ENCODE measurements at places on chromosomes 3 and 15.

DNA sequence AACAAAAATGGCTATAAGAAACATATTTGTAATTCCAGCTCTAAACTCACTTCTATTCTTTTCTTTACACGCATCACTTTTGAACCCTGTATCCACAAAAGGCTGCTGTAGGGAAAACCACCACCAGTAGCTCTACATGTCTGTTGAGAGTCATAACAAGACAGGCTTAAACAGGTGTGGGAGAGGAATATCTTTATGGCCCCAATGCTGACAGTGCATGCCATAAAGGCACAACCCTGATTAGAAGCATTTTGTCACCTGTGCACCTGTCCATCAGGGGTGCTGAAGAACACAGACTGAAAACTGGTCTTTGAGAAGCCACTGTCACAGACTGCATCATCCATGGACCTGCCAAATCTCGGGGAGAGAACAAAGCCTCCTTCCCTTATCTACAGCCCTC, 11.6 kb upstream of the CSPG5 start:
- DNase-seq = no peak

- DNase-seq = no peak
Measured at GRCh38 chr15:73710321-73710720, 26.1 kb downstream of the CD276 start.

- DNase-seq = no peak
Measured at GRCh38 chr3:156691920-156692319, 17.5 kb downstream of the TIPARP start.

DNA sequence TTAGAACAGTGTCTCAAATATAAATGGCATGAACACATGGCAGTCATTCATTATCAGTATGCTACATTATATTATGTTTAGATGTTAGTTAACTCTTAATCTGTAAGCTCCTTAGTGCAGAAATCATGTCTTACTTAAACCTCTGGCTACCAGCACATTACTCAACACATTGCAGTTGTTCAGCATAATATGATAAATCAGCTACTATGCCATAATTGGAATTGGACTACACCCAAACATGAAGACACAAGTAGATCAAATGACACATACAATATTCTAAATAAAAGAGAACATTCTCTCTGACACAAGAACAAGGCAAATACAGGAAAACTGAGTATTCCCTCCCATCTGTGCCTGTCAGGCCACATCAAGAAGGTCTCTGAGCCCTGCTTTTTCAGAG, 116.1 kb downstream of the PCCB start:
- no peak for DNase-seq

- DNase-seq = no peak
Measured at GRCh38 chr3:8741581-8742261, 8.1 kb downstream of the CAV3 start.

GRCh38 chr3:175356899-175357324, 497.8 kb downstream of the NAALADL2 start:
- no peak for DNase-seq

GRCh38 chr3:182793663-182794454, 555 bp downstream of the ATP11B start:
- peak; percentile 20 for DNase-seq

GRCh38 chr15:100330221-100330620, 11.6 kb downstream of the ADAMTS17 start:
- DNase-seq = no peak
